Right ventricle myocardium inferior (tissue), 1 donor: ENCODE measurements at places on chromosomes 2 and 18. TPM values are rescaled to one million over a fixed set of nuclear protein-coding genes. Genes with fewer than 3 reads are reported as not detected.

CRIM1 gene
- total RNA-seq: 21.7 TPM

GEN1 gene
- total RNA-seq: 3.3 TPM

ST8SIA5 gene
- total RNA-seq: 2.6 TPM

DSG4 gene
- not detected for total RNA-seq

DSEL gene
- total RNA-seq: 2.1 TPM

IL1F10 gene
- total RNA-seq: not detected

RPIA gene
- total RNA-seq: 15.8 TPM

SPTBN1 gene
- total RNA-seq: 439 TPM

PRKAG3 gene
- not detected for total RNA-seq

LYG2 gene
- not detected for total RNA-seq

RAPGEF4 gene
- 9.0 TPM for total RNA-seq

GRCh38 chr2:28341208-28341891, 51.3 kb upstream of the FOSL2 start:
- DNase-seq: peak; percentile 49

DNA sequence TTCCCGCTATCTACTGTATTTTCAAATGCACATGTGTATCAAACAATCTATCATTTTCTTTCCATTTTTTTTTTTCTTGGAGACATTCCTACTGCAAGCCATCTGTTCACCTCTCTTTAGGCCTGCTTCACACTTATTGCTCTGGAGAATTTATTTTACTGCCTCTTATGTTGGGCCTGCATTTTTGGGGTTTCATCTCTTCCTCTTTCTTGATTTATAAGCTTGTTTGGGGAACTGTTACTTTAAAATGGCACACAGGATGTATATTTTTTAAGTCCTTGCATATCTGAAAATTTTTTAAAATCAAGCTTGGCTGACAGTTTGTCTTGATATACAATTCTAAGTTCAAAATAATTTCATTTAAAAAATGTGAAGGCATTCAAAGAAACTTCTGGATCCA, 3.5 kb upstream of the RAB27B start:
- DNase-seq: no peak

GRCh38 chr18:6921571-6921970, 192.1 kb downstream of the ARHGAP28 start:
- DNase-seq: no peak

- DNase-seq: no peak
Measured at GRCh38 chr18:25457126-25457525, 105.2 kb upstream of the ZNF521 start.

- no peak for DNase-seq
Measured at GRCh38 chr2:23828986-23829385, 97.9 kb downstream of the ATAD2B start.

GRCh38 chr2:86274265-86274917, 63.0 kb downstream of the REEP1 start:
- DNase-seq: no peak

- DNase-seq: no peak
Measured at GRCh38 chr2:10454505-10454904, 6.4 kb upstream of the ODC1 start.

- peak; percentile 64 for DNase-seq
Measured at GRCh38 chr2:240433973-240434727, 1.3 kb upstream of the GPC1 start.

- no peak for DNase-seq
Measured at GRCh38 chr2:180196419-180196977, 189.4 kb upstream of the CWC22 start.

GRCh38 chr2:86372641-86373502, 35.4 kb upstream of the REEP1 start:
- no peak for DNase-seq
